Sigmoid colon (tissue), 7 donors: ENCODE measurements at places on chromosomes 7 and 10. TPM values are rescaled to one million over a fixed set of nuclear protein-coding genes. Genes with fewer than 3 reads are reported as not detected.

DNA sequence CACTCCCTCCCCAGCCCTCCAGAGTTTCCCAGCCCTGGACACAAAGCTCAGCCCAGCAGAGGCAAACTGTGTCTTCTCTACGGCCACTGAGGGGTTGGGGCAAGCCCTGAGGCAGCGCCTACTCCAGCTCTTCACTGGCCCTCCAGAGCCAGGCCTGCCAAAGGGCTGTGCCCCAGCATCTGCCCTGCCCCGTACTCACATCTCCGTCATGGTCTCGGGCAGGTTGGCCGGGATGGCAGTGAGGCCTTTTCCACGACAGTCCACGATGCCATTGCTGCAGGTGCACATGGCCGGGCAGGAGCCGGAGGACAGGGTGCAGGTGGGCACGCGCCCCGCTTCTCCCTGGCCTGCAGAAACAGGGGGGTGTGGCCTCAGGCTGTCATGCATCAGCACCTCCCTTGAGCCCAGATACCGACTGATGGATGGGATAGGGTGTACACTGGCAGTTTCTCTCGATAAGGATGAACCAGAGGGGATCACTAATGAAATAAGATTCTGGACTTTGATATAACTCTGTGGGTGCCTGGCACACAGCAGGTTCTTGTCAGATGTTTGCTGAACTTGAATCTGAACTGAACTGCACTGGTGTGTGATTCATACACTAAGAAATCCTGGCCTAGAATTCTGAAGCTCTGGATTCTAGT, 125.2 kb downstream of the SLIT1 start:
- DNase-seq: no peak

DNA sequence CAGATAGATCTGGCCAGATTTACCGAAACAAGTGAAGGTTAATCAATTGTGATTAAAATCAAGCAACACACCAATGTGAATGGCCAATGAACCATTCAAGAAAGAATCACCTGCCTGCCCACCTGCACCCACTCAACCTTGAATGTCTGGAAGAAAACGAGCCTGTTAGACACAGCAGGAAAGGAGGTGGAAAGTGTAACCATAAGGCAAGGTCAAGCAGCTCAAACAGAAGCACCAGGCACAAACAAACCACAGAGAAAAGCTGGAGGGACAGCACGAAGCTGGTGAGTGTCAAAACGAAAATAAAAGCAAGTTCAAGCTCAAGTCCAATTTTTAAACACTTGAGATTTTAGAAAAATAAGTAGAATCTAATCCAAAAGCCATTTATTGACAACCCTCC, 64.9 kb downstream of the STEAP1B start:
- DNase-seq: no peak

Gene SH2D4B
- total RNA-seq: not detected

DNA sequence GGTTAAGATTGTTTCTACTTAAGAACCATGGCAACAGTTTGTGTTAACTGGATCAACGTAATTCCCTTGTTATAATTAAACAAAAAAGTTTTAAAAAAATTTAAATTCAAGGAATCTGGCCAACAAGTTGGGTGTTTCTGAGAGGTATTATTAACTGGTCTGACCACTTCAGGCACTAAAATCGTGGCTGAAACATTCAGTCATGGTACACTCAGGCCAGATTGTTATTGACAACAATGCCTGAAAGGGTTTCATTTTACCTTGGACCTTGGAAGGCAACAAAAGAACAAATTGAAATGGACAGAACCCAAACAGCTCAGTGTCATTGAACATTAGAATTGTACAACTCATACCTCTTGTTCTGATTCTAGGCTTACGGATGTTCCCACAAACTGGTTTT, 103.3 kb upstream of the ARMC3 start:
- DNase-seq: no peak

Gene BICC1
- 17.3 TPM for total RNA-seq

Gene CCDC186
- 17.6 TPM for total RNA-seq

Gene CFAP43
- total RNA-seq: 0.36 TPM

Gene THSD7A
- 6.1 TPM for total RNA-seq

DNA sequence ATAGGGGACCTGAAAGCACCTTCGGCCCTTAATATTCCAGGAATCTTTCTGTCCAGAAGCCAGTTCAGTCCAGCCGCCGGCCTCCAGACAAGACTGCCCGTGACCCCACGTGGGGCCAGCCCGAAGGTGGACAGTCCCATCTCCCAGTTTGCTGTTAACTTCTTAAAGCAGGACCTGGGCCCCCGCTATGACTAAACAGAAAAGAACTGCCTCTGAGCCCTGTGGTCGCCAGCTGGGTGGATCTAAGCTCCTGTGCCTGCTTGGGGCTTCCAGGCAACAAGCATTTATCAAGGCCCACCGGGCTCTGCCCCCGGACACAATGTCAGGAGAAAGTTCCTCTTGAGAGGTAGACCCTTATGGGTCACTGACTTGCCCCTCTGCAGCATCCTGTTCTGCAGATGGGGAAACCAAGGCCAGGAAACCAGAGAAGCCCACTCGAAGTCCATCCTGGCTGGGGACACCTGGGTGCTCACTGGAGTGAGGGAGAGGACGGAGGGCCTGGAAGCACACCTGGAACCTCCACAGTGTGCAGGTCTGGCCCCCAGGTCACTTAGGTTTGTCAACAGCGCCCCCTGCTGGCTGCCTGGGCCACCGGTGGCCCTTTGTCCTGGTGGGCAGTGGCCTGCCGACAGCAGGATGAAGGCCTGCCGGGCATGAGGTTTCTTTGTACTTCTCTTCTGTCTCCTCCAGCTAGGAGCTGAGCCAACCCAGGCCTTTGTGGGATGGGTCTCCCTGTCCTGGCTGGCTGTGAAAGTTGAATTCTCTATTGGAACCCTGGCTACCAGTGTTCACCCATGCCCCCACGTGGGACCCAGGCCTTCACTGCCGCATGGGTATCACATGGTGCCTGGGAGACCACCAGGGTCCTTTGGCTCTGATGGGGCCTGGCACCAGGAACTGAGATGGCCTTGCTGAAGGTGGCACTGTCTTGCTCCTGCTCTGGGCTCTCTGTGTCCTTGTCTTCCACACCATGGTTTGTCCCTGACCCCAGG, 128.0 kb downstream of the ZMIZ1 start:
- peak; percentile 88 for DNase-seq

DNA sequence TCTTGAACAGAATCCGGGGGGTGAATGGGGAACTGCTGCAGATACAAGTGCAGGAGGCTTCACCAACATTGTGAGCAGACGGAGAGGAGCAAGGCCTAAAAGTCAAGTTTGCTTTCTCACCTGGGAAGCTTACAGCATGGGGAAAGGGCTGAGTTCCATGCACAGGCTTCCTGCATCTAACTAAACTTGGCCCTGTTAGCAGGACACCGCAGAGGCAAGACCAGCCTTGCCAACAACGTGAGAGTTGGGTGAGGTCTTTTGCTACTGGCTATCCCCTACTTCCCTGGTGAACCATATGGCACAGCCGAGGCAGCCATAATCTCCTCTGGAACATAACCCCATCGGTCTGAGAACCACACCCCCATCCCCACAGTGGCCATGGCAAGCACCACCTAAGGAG, 14.2 kb upstream of the ADAM22 start:
- no peak for DNase-seq

DNA sequence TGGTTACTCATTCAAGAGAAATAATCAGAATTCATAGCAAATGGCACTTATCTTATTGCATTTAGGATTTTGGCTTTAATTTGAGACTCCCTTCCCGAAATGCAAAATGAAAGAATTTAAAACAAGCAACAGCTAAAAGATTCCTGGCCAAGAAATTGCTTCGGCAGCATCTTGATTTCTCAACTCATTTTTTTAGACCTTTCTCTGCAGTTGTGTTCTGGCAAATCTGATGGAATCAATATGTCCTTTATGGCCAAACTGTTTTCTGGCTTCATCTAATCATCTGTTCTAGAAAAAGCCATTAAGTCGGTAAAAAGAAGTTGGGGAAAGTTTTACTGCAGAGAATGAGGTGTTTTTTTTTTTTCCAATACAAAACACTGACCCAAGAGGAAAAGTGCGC, 172.1 kb downstream of the SLC16A9 start:
- DNase-seq: no peak

Gene TMEM213
- not detected for total RNA-seq

DNA sequence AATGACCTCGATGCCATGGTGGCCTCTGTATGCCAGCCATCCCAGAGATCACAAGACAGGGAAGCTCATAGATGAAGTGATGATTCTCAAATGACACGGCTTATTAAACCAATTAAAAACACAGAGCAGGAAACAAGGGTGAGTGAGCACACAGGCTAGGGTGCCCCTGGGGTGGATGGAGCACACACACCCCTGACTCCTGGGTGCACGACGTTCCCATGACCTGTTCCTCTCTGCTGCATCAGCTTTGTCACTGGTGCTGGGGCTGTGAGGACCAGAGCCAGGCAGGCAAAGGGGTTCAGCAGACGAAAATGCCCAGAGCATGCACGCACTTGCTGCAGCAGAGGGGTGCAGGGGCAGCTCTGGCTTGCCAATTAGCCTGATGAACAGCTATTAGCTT, 86.5 kb upstream of the LRRC4 start:
- DNase-seq: peak; percentile 53

DNA sequence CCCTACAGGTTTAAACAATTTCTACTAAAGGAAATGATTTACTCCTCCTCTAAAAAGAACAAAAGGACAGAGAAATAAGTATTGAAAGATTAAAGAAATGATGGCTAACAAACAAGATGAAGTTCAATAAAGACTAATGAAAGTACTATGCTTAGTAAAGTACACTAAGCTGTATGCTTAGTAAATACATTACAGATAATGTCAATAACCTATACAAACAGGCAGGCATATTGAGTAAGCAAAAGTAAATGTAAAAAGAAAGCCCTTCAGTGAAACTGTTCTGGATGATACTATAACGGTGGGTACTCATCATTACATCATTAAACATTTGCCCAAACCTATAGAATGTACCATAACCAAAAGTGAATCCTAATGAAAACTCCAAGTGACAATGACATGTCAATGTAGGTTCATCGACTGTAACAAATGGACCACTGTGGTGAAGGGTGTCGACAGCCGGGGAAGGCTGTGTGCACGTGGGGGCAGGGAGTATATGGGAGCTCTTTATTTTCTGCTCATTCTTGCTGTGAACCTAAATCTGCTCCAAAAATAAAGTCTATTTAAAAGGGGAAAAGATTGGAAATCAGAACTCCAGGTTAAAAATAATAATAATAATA, 34.0 kb downstream of the CYTH3 start:
- DNase-seq: no peak

- no peak for DNase-seq
Observed at GRCh38 chr7:36811807-36812206, 87.5 kb upstream of the AOAH start.

- DNase-seq: no peak
Observed at GRCh38 chr10:35959252-35959651, 317.2 kb upstream of the FZD8 start.

DNA sequence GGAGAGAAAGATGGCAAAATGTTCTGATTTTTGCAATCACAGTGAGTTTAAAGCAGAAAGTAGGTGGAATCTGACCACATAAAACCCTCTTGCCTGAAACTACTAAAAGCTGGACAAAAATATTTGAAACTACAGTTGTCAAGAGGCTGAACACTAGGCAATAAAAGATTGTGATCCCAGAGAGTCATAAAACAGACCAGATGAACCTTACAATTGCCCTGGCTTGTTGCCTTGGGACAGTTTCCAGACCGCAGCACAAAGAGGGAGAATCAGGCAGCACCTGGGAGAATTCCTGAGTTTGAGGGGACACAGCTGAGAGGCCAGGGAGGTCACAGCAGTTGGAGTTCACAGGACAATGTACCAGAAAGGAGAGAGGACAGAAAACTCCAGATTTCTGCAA, 107.3 kb upstream of the NANOS1 start:
- DNase-seq: no peak

DNA sequence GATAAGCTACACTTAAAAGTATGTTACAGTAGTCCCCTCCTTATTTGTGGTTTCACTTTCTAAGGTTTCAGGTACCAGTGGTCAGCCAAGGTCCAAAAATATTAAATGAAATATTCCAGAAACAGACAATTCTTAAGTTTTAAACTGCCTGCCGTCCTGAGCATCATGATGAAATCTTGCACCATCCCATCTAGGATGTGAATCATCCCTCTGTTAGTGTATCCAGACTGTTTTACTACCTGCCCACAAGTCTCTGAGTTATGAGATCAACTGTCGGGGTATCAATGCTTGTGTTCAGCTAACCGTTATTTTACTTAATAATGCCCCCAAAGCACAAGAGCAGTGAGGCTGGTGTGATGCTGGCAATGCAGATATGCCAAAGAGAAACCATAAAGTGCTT, 11.4 kb downstream of the KDM7A start:
- no peak for DNase-seq

- DNase-seq: no peak
Observed at GRCh38 chr10:65346466-65346865, 1579.4 kb upstream of the LRRTM3 start.

DNA sequence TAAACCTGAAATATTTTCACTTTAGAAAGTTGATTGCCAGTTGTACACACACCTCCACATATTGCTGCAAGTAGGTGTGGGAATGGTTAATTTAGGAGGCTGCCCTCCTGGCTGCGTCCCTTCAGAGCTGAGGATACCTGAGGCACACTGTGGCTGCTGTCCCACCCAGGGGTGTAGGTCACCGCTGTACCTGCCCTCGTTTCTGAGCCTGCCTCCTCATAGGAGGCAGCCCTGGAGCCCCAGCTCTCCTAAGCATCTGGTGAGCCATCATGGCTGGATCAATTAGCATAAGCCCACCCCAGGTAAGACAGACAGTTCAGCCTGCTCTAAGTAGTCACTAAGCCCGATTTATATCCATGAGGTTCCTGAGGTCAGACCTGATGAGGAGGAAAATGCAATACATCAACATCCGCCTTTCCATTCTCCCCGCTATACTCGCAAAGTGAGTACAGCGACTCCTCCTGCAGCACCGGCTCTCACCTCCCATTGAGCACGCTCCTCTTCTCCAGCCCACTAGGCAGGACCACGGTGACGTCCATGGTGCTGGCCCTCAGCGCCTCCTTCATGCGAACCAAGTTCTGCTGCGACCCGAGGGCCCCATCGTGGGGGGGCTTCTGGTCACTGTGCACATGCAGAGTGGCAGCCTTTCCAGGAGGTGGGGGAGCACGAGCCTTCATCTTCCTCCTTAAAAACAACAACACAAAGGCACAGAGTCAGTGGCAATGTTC, 97.2 kb downstream of the COBL start:
- DNase-seq: no peak

- peak; percentile 72 for DNase-seq
Observed at GRCh38 chr10:92573091-92573797, 649 bp downstream of the IDE start.

Gene GPR37
- 0.68 TPM for total RNA-seq

Gene CYP26C1
- not detected for total RNA-seq

- no peak for DNase-seq
Observed at GRCh38 chr7:136523571-136523970, 344.9 kb upstream of the CHRM2 start.

DNA sequence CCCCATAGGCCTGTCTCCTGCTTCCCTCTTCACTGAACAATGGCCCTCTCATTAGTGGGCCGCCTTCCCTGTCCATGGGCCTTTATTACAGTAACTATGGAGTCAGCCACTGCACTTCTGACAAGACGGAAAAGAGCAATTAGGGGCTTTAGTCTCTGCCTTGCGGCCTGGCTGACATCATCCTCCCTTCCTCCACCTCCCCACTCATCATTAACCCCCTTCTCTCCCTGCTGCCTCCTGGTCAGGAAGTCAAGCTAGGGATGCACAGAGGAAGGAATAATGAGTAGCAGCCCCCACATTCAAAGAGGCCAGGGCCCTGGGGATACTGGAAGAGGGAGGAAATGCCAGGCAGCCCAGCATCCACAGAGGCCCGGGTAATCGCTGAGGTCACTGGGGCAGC, 101.6 kb upstream of the PLXNA4 start:
- DNase-seq: no peak

GRCh38 chr10:99456207-99456930, 25.9 kb upstream of the GOT1 start:
- no peak for DNase-seq
